Stimulated activated CD8-positive, alpha-beta memory T cell treated with anti-CD3 and anti-CD28 coated beads, Interleukin-2, amount 100 ng/mL, for 1 hour (primary cell): ENCODE measurements at places on chromosomes 11 and 22.

GRCh38 chr11:117180020-117180419 lies 1.5 kb downstream of the SIDT2 start:
- no peak for DNase-seq

DNA sequence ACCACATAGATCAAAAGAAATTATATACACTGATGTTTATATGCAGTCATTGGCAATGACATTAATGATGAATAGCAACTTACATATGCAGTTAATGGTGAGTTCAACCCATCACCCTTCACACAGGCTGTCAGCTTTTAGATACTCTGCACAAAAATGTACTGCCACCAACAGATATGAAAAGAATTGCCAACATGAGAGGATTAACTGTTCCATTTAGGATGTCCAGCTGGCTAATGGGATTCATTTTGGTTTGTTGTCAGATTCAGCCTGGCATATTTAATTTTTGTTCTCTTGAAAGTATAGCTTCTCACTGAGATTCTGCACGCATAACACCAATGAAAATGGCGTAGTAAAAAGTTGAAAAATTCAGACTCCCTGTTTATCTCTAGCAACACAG lies 554.0 kb upstream of the ARHGAP42 start:
- DNase-seq: no peak

DNA sequence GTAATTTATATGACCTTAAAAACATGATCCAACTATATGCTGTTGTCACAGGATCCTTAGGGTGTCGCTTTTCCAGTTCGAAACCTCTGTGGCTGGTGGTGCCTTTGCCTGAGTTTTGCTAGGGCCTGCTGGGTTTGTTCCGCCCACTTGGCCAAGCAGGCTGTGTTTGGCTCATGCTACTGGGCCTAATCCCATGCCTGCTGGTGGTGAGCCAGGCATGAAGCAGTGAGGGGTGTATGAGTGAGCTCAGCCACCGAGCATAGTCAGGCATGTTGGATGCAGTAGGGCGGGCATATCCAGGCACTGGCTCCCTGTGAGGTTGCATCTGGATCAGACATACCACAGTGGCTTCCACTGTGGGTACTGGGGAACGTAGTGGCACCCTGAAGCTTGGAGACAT lies 16.3 kb downstream of the NPAT start:
- no peak for DNase-seq

DNA sequence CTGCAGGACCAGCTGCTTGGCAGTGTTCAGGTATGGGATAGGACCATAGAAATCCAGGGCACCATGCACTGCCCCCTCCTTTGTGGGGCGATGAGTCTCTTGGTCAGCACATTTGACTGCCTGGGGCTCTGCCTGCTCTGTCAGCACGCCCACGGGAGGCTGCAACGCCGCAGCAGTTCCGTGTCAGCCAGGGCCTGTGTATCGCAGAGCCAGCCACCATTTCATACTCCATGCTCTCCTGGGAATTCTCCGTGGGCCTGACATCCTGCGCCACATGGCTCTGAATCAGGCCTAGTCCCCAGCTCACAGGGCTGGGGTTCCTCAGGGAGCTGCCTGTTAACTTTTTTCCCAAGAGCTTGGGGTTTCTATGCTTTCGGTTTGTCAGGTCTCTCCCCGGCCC lies 16.9 kb upstream of the RELT start:
- no peak for DNase-seq

DNA sequence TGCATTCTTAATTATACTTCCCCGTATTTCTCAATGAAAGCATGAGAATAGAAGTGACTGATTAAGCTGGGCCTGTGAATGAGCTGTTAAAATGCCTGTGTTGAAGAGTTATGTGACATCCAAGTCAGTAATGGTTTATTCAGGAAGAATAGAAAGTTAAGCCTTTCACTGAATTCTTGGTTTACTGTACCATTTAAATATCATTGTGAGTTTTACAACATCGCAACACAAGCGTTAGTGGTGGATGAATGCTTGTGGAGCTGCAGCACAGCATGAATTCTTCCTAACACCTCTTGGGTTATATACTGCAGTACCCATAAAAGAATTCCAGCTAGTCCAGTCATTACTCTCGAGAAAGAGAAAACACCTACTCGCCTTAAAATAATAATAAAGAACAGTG lies 257.8 kb downstream of the JRKL start:
- DNase-seq: no peak

GRCh38 chr22:46526244-46526839 lies 11.1 kb downstream of the CELSR1 start:
- no peak for DNase-seq

DNA sequence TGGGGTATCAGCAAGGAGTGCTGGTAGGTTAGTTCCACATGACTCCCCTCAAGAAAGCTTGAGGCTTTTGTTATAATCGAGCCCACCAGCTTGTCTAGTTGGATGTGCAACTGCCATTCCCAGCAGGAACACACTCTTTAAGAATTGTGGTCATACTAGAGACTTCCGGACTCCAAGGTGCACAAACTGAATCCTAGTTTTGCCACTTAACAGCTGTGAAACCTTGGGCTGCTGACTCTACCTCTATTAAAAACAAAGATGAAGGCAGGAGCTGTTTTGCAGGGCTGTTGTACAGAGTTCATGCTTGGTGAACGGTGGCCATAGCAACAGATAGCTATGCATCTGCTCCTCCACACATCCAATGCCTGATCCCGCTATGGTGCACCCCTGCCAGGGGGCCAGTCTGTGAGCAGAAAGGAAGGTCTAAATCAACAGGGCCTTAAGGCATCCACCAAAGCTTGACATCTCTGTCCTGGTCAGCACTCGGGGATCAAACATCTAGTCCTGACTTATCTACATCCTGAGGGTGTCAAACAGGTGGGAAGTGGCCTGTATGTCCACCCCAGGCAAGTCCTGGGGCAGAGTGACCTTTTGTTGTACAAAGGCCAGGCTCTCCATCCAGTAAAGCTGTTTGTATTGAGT lies 36.4 kb downstream of the DKK3 start:
- DNase-seq: no peak

DNA sequence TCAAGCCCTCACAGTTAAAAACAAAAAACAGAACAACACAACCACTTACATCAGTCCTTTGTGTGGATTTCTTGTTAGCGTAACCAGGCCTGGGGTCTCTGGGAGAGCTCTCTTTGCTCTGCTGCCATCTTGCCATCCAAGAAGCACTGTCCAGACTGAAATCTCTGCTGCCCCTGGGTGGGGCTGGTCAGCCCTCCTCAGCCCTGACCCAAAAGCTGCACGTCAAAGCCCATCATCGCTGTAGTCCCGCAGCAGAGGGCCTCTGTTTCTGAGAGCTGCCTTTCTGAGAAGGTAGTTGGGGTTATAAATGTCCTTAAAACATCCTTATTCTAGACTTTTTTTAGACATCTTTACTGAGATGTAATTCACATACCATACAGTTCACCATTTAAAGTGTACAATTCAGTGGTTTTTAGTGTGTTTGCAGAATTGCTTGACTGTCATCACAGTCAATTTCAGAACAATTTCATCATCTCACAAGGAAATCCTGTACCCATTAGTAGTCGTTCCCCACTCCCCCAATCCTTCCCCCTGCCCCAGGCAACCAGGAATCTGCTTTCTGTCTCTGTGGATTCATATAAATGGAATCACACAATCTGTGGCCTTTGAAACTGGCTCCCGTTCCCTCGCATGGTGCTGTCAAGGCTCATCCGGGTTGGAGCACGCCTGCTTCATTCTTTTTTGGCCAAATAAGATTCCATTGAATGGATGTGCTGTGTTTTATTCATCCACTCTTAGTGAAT lies 94.9 kb downstream of the TBC1D22A start:
- no peak for DNase-seq

- DNase-seq: no peak
Observed at GRCh38 chr11:8671193-8671612, 11.3 kb downstream of the TRIM66 start.

GRCh38 chr11:17572359-17572690 lies 25.3 kb downstream of the OTOG start:
- no peak for DNase-seq

DNA sequence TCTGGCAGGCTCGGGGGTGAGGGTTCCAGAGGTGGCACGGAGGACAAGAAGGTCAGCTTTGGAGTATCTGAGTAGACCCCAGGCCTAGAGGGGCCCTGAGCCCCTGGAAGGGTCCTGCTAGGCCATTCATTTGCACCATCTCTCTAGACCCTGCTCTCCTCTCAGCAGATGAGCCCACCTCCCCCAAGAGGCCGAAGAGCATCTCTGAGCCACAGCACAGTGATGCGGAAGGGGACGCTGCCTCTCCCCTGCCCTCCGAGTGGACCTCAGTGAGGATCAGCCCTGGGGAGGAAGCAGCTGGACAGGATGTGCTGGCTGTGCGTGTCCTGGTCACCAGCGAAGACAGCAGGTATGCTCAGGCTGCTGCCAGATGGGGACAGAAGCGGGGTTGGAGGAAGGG lies 101.6 kb upstream of the PARVA start:
- no peak for DNase-seq

DNA sequence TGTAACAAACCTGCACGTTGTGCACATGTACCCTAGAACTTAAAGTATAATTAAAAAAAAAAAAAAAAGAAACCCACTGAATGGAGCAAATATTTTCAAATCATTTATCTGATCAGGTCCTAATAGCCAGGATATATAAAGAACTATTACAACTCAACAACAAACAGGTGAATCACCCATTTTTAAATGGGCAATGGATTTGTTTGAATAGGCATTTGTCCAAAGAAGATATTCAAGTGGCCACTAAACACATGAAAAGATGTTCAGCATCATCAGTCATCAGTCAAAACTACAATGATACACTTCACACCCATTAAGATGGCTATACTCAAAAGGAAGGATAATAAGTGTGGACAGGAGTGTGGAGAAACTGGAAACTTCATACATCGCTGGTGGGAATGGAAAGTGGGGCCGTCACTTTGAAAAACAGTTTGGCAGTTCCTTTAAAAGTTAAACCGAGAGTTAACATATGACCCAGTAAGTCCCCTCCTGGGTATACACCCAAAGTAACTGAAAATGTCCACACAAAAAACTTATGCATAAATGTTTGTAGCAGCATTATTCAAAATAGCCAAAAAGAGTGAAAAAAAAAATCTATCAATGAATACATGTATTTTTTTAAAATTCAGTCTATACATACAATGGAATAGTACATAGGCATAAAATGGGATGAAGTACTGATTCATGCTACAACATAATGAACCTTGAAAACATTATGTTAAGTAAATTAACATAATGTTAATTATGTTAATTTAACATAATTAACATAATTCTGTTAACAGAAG lies 53.1 kb downstream of the ARRB1 start:
- no peak for DNase-seq

- no peak for DNase-seq
Observed at GRCh38 chr11:67274768-67275605, 8.7 kb downstream of the GRK2 start.

DNA sequence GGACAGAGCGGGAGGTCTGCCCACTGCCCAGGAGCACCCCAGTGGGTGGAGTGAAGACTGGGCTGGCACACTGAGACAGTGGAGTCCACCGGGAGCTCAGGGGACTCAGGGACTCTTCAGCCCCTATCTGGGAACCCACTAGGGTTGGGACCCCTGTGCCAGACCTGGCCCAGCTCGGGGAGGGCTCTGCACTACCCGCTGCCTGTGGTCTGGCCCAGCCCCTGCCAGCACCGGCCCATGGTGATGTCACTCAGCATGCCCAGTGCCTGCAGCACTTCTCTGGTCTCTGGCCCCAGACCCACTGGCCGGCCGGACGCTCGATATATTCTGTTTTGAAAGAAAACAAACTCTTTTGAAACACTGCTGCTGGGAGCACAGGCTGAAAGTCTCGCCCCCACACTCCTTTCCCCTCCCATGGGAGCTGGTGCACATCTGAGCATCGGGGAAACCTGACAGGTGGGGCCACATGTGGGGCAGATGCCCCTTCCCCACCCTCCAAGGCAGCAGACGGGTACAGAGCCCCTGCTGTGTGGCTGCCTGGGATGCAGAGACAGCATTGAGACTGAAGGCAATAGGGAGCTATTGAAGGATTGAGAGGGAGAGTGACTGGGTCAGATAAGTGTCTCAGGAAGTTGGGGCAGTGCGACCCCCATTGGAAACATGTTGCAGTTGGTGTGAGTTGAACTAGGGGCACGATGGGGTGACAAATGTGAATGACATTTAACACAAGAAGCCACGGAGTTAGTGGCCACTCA lies 62.9 kb downstream of the MYEOV start:
- DNase-seq: no peak

GRCh38 chr11:113474362-113475159 lies 637 bp downstream of the DRD2 start:
- peak; percentile 8 for DNase-seq

DNA sequence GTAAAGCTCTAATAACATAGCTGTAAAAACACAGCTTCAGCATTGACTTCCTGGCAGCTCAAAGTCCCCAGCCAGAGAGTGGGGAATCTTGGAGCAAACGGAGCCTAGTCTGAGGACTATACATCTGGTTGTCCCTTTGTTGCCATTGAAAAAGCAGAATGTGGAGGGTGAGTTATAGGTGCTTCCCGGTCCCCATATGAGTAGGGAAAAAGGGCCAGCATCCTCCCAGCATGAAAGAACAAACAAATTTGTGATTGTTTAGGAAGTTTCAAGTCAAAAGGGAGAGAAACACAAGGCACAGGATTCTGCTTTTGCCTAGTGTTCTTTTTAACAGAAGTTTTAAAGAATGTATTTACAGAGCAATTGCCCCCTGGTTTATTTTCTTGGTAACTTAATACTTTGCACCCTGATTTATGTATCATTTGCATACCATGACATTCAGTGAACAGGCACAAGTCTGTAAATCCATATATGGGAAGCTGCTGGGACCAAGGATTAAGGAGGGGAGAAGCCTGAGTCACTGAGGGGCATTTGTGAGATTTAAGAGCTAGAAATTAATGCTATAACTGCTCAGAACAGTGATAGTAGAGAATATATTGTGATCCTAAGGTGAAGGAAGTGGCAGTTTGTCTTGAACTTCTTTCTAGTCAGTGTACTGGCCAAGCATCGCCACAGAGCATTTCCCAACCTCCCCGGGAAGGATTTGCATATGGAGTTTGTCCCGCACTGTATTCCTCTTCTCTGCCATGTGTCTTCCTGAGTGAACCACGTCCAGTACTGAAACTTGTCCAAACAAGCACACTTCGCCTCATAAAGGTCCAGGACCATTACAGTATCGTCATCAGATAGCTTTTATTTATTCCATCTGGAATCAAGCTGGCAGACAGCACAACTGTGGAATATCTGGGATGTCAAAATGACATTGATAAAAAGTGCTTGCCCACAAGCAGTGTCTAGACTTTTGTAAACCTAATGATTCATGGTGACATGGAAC lies 103.0 kb downstream of the DBX1 start:
- no peak for DNase-seq

DNA sequence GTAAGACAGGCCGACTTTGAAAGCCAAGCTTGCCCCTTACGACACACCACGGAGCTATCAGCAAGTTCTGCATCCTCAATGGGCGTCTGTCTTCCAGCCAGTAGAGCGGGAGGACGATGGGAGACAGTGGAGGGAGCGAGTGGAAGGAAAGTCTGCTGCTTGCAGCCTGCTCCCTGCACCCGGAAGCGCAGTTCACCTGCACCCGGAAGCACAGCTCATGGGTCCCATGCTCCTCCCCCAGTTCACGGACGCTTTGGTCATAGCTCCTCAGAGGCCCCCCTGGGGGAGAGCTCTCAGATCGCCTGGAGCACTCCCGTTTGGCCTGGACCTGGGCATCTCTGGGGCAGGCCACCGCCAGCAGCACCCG lies 51.3 kb downstream of the FBLN1 start:
- DNase-seq: no peak
